A549 treated with Hydrocortisone at 1 μM for 4 hours (cell line): ENCODE measurements at places on chromosomes 1 and 21. TPM values are rescaled to one million over a fixed set of nuclear protein-coding genes. Genes with fewer than 3 reads are reported as not detected.

TMIGD3 gene
- not detected in 5 replicates for total RNA-seq

ZBTB8B gene
- 0.01 TPM in 1 of 5 replicates, not detected in the others for total RNA-seq

IL19 gene
- not detected in 5 replicates for total RNA-seq

PRR9 gene
- total RNA-seq = not detected in 5 replicates

RNU1-2 gene
- 6.1 to 30.4 TPM (median 9.0 TPM) in 3 of 5 replicates, not detected in the others for total RNA-seq

CA6 gene
- not detected in 5 replicates for total RNA-seq

TMCC2 gene
- 1.2 to 1.9 TPM (median 1.5 TPM) in 5 replicates for total RNA-seq

NCMAP gene
- total RNA-seq = 0.03 to 0.08 TPM (median 0.07 TPM) in 5 replicates
